ENCODE measurements at places on chromosomes 1 and 21.

- no peak for DNase-seq
These were observed 2.4 kb downstream of the DMRTA2 start for GRCh38 chr1:50420689-50421365.

GRCh38 chr1:155004352-155005075 is 1.9 kb downstream of the ZBTB7B start:
- DNase-seq, result no peak

DNA sequence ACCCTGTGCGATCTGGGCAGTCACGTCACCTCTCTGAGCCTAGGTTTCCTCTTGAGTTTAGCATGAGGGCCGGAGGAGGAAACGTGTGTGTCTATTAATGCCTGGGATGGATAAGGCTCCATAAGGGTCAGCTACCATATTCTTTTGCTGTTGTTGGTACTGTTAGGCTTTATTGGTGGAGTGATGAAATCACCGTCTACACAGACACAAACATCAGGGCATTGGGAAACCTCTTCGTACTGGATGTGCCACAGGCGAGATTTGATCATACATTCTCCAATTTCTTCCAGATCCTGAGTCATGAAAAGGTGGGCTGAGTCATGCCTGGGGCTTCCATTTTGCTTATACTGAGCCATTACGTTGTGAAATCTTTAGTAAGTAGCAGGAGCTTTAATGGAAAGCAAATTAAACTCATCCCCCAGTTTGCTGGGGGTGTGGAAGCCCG is 24.9 kb upstream of the GRHL3 start:
- peak; percentile 97 for DNase-seq

DNA sequence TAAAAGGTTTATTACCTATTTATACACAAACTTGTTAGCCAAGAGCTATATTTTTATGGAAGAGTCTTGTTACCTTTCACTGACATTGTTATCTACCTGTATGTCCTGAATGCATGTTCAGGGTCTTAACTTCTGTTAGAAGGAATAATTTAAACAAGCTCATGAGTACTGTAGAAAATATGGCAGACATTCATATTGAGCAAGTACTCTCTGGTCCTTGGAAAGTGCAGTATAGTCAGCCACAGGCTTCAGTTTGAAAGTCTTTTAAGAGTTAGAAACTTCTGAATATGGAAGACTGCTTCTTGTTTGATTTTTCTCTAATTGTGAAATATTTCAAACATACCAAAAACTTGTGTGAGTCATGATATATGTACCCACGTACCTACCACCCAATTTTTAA is 16.6 kb downstream of the DIP2A start:
- no peak for DNase-seq

- DNase-seq, result no peak
These were observed 29.9 kb upstream of the SLC44A3 start for GRCh38 chr1:94790246-94790645.

All from GM04503 (cell line).